ENCODE measurements at places on chromosomes 16 and 17.

DNA sequence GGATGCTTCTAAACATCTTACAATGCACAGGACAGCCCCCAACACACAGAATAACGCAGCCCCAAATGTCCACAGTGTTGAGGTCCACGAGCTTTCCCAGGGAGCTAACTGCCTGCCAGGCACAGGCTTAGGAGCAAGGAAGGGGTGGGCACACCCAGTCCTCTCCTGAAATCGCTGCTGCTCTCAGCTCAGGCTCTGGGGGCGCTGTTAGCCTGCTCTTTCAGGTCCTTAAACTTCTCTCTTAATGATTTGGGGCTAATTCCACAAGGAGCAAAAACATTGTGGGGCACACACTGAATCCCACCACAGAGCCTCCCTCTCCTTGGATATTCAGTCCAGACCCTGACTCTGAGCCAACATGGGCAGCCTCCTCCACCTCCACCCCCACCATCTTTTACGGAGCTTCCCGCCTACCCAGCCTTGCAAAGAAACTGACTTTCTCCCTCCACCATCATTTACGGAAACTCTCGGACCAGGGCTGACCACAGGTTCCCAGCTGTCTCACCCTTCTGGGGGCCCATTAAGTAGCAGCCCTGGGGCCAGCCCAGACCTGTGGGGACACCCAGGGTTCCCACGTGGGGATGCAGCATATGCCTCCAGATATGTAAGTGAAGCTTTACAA lies 1.1 kb downstream of the CD300H start:
- DNase-seq: no peak

- no peak for DNase-seq
Observed at GRCh38 chr16:15483857-15484256, 49.5 kb downstream of the BMERB1 start.

- no peak for DNase-seq
Observed at GRCh38 chr16:50988441-50988840, 162.6 kb downstream of the SALL1 start.

GRCh38 chr16:53821487-53821886 lies 117.5 kb downstream of the FTO start:
- no peak for DNase-seq

GRCh38 chr17:19539040-19539399 lies 5.4 kb downstream of the SLC47A1 start:
- DNase-seq: no peak

Measured in lung (tissue), 17 donors.